ENCODE measurements at places on chromosomes 5 and 9.
A peak's percentile ranks its signal among the peaks of the same experiment; 100 is the strongest.

DNA sequence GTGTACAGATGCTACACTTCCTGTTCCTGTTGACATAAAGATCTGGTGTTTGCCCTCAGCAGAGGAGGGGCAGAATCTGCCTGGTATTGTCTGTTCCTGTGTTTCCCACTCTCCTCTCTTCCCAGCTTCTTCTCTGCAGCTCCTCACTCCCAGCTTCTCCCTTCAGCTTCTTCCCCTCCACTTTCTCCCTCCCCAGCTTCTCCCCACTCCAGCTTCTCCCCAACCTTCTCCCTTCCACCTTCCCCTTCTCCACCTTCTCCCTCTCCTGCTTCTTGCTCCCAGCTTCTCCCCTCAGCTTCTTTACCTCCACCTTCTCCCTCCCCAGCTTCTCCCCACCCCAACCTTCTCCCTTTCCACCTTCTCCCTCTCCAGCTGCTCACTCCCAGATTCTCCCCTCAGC is 148.9 kb upstream of the IRX2 start:
- no peak for DNase-seq

- DNase-seq = peak; percentile 58
Observed at GRCh38 chr5:142319105-142319504, 5.7 kb downstream of the SPRY4 start.

DNA sequence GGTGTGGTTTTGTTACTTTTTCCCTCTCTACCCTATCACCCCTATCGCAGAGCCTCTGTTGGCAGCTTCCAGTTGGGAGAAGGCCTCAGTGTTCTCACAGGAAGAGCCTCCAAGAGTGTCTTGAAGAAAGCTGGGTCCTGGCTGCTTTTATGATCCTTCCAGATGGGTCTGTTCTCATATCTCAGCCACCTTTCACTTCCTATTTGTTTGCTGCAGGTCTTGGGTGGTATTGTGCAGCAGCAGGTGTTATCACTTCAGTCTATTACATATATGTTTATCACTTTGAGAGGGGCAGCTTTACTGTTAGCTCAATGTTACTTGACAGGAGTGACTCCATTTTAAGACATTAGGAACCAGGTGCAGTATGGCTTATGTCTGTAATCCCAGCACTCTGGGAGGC is 59.2 kb upstream of the GDNF start:
- DNase-seq = no peak

DNA sequence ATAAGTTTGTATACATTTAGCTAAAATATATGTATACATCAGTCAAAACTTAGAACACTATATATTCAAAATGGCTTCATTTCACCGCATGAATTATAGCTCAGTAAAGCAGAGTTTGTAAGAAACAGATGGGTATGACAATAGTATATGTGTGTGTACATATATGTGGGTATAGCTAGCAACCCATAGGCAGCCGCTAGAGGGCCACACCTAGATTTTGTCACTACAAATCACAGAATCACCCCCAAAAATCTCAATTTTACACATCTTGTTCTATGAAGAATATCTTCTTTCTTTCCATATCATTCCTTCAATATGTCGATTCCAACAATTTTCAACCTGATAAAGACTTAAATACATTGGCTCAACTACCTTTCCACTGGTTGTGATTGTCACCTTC is 357.8 kb upstream of the CCNG1 start:
- DNase-seq = no peak

DNA sequence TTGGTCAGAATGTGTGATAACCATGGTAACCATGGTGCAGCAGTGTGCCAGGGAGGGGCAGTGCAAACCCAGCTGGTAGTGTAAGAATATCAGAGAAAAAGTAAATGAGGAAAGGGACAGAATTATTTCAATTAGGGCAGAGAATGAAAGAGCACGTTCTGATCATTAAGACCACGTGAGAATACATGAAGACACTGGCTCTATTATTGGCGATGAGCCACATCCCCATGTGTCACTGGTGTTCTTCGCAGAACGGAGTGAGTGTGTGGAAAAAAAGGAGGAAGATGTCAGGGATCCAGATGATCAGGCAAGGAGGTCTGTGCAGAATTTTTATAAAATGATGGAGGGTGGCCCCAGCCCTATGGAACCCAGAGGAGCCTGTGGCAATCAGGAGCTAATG is 315.5 kb downstream of the SEMA5A start:
- DNase-seq = no peak

DNA sequence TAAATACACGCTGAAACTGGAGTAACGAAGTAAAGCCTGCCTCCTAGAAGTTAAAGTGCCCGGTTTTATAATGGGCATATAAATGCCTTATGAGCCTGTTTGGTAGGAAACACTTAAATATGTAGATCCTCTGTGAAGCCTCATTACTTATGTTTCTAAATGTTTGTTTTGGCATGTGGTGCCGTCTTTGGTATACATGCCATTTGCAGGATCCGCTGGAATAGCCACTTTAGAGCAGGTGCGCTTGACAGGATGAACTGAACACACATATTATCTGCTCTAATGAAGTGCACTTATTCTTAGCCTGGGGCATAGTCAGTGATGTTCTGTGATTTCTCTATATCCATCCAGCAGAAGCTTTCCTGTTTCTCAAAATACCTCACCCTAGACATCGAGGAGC is 778.1 kb upstream of the WWC1 start:
- DNase-seq = no peak

Measured in choroid plexus epithelial cell (primary cell).